ENCODE measurements at places on chromosomes 5 and 9.

DNA sequence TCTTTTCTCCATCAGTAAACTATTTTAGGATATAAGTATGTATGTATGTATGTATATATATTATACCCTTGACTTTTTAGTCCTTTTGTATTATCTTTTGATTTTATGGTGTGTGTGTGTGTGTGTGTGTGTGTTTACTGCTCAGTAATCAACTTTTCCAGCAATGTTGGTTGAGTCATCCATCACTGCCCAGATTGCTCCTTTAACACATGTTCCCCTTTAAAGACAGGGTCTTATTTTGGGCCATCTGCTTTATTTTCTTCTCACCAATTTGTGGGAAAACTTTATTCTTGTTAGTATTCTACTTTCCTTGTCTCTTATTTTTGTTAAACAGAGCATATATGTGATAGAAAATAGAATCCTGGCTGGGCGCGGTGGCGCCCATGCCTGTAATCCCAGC is 28.1 kb downstream of the ANKRD33B start:
- DNase-seq = no peak

- no peak for DNase-seq
Observed at GRCh38 chr5:174721530-174722432, 2.6 kb upstream of the MSX2 start.

DNA sequence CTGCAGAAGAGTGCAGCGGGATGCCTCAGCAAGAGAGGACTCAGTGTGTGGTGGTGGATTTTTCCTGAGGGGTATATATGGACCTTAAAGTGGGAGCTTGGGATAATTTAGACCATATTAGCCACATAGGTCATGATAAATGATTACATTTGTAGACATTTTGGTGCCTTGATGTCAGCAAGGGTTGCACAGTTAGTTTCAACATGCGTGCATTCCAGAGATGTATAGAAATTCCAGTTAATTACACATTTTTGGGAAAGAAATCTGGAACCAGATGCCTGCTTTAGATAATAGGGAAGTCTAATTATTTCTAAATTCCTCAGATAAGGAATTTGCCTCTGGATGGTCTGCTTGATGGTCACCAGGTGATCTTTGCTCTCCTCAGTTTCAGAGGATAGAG is 440.6 kb upstream of the PAPPA start:
- DNase-seq = no peak

DNA sequence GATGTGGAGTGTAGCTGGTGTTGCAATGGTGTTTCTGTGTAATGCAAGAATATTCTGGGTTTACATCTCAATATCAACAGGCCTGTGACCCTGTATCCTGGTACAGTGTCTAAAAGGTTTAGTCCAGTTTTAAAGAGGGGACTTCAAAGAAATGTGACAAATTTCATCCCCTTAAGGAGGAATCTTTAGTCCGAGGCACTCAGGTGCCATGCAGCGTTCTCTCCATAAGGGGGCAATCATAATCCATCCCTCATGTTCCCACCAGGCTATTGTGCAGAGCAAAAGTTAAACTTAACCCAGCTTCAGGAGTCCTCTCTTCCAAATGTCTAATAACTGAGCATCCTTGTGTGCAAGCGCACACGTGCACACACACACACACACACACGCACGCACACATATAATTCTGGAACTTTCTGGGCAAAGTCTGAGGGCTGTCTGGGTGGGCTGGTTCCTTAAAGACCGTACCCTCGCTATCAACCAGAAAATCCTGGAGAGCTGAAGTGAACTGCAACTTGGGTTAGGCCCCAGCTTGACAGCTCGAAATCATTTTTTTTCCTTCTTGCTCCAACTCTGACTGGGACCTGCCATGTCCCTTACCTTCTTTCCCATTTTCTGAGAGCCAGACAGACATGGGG is 46.0 kb downstream of the CRB2 start:
- DNase-seq = no peak

- no peak for DNase-seq
Observed at GRCh38 chr9:123657941-123658340, 272.0 kb downstream of the DENND1A start.

DNA sequence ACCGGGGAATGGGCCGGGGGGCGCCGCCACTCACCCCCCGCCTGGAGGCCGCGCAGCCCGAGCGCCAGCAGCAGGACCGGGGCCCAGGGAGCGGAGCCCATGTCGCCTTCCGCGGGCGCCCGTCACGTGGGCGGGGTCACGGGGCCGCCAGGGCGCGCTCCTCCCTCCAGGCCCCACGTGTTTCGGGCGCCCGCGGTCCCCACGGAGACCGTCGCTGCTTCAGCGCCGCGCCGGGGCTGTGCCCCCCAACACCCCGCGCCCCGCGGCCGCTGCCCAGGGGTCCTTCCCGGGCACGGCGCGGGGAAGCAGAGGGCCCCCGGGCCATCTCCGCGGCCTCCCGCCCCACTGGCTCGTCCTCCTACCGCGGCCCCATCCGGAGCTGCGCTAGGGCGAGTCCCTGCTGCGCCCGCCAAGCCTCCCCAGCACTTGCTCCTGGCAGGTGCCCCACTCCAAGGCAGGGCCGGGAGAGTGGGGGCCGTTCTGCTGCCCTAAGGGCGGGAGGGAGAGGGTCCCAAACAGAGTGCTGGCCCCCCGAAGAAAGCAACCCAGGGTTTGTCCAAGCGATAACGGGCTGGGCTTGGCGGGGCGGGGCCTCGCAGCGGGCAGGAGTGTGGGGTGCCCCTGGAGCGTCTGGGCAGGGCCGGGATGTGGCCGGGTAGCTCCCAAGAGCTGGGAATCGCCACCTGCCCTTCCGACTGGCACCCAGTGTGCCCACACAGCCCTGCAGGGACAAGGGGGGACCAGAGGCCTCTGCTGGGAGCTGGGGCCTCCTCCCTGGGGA is at the start of gene DPP7:
DPP7 (minus strand) TSS at position 121 of the 781 bp plus-strand sequence; CDS start at position 101, 20 bp downstream.
- DNase-seq = no peak

DNA sequence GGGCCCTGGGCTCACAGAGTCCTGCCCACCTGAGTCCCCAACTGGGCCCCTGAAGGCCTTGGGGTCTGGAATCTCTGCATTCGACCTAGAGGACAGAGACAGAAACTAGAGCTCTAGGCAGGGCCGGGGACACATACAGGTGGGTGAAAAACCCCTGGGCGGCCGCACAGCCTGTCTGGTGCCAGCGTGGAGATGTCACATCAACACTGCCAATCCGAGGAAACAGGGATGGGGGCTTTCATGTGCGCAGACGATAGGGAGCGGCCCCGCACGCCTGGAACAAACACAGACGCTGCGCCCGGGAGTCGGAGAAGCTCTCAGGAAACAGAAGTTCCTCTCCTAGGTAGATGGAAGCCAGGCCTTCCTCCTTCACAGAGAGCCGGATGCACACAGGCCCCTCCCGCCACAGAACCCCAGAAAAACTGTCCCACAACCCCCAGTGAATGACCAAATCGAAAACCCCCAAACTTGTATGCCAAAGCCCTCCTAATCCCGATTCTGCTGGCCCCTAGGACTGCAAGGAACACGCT is 1.8 kb downstream of the GRM6 start:
- no peak for DNase-seq

GRCh38 chr9:80842389-80842788 is 847.0 kb downstream of the TLE1 start:
- DNase-seq = no peak

- no peak for DNase-seq
Observed at GRCh38 chr5:624118-624950, 12.2 kb downstream of the CEP72 start.

DNA sequence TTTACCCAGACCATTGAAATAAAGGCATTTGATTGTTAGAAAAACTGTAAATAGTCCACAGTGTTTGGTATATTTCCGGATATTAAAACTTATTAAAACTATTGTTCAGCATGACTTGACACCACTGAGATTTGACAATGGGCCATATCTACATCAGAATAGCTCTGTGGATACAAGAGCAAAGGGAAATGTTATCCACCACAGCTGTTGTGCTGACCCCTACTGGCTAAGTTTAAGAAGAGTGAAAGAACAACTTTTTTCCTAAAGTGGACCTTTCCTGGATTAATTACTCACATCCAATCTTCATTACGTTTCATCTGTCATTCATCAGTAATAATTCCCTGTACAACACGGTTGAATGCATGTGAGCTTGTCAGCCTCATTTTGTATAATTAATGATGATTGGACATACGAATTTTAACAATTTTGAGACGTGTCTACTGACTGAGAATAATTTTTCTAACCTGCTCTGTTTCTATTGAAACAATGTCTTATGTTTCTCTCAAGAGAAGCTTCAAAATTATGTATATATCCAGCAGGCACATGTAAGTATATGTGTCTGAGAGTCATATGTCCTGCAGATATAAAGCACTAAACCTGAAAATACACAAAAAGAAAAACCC is 1952.6 kb downstream of the MAT2B start:
- no peak for DNase-seq

GRCh38 chr9:34989946-34990635 is 546 bp downstream of the DNAJB5 start:
- peak; percentile 62 for DNase-seq

Measured in RWPE2 (cell line).